HCEC 1CT (cell line): ENCODE measurements at places on chromosomes 3 and 15.
A peak's percentile ranks its signal among the peaks of the same experiment; 100 is the strongest.

DNA sequence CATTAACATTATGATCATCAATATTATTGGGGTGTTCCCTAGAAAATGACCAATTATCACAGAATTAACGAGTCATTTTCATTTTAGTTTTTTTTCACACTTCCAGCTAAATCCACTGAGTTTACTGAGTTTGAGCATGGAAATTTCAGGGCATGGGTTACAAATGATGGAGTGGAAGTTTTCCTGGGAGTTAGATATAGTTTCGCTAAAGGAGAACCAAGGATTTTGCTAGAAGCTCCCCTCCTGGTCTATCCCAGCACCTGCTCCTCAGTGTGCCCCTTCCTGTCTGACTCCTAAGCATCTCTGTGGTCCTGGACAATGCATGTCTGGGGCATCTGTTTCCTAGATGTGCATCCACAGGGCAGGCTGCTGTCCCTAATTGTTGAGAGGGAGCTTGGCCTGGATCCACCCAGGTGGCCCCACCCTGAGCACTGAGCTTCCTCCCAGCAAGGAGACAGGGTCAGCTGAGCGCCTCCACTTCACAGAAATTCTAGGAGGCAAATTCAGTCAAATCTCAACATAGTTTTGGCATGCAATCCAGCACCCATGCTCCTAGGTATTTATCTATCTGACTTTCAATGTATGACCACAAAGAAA is 102.3 kb upstream of the GOLGA6L6 start:
- DNase-seq: no peak

DNA sequence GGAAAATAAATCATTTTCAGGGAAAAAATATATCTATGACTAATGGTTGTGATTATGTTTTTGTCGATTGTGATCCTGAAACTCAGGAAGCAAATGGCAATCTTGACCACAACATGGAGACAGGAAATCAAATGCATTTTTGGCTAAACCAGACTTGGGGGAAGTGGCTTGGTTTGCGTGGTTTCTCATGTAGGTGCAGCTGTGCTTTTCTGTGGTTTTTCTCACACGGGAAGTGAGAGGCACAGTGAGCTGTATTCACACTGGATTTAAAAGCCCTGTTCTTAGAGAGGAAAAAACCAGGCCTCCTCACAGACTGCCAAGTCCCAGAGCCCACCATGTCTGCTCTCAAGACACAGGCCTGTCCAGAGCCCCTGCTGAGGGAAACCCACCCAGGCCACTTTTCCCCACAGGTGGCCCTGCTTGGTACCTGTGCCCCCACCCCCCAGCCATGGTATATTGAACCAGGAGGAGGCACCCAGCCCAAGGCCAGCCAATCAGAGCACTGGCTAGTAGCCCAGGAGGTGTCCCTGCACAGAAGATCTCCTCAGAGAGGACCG is 46.1 kb downstream of the BTD start:
- DNase-seq: peak; percentile 98

- no peak for DNase-seq
Observed at GRCh38 chr15:81056304-81056703, 55.6 kb downstream of the TLNRD1 start.

- no peak for DNase-seq
Observed at GRCh38 chr3:36890261-36890660, 54.6 kb downstream of the TRANK1 start.

DNA sequence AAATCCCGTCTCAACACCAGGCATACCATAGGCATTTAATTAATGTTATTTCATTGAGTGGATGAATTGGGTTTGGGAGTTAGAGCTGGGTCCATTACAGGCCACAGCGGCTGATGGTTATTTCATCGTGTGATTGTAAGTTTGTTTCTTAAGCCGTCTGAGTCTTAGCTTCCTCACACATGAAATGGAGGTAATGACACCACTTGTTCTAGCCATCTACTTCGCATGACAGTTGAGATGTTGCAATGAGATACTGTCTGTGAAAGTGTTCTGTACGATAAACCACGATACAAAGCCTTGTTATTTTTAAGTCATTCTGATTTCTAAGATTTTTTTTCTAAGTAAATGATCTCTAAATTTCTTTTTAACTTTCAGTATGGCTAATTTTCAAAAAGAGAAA is 8.6 kb upstream of the TP63 start:
- DNase-seq: no peak

GRCh38 chr15:78308422-78309032 is 9.1 kb upstream of the SKIC8 start:
- peak; percentile 31 for DNase-seq

GRCh38 chr3:66904831-66905493 is 93.1 kb upstream of the KBTBD8 start:
- peak; percentile 24 for DNase-seq
